ENCODE measurements at places on chromosomes 13 and 19. TPM values are rescaled to one million over a fixed set of nuclear protein-coding genes. Genes with fewer than 3 reads are reported as not detected.

The ZNF699 gene
- 23.5 TPM for total RNA-seq

The CLC gene
- total RNA-seq, result not detected

The TBXA2R gene
- total RNA-seq, result 0.32 TPM

The NPAS1 gene
- total RNA-seq, result 6.4 TPM

GRCh38 chr19:1210227-1210538, 4.6 kb downstream of the STK11 start:
- H3K4me3 ChIP-seq, result no peak overlapping the region
- no peak for DNase-seq
- no peaks in the 10 kb centered on the region for H3K36me3 ChIP-seq
- H3K27ac ChIP-seq, result no peak overlapping the region
- H3K27me3 ChIP-seq, result no peaks in the 10 kb centered on the region

GRCh38 chr13:105972306-105972721, 563.1 kb downstream of the EFNB2 start:
- no peaks in the 10 kb centered on the region for H3K36me3 ChIP-seq
- no peak overlapping the region for H3K27ac ChIP-seq
- H3K4me3 ChIP-seq, result no peak overlapping the region
- DNase-seq, result no peak
